Stimulated activated CD8-positive, alpha-beta memory T cell treated with anti-CD3 and anti-CD28 coated beads, Interleukin-7, amount 100 ng/mL, for 24 hours (primary cell): ENCODE measurements at places on chromosomes 11 and 22.

DNA sequence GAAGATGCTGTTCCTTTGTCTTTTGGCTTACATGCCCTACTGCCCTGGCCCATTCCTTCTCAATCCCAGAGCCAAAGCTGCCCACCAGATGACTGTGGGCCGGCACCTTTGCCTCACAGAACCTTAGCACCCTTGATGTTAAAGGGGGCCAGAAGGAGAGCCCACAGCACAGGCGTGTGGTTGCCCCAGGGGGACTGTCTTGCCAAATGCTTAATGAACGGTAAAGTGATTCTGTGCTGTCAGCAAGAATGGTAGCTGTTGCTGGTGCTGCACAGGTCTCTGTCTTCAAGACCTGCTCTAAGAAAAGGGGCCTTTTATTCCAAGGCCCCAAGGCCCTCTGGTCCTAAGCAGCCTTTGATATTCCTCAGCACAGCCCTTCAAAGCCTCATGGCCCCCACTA lies 113.3 kb downstream of the MORC2 start:
- DNase-seq, result no peak

DNA sequence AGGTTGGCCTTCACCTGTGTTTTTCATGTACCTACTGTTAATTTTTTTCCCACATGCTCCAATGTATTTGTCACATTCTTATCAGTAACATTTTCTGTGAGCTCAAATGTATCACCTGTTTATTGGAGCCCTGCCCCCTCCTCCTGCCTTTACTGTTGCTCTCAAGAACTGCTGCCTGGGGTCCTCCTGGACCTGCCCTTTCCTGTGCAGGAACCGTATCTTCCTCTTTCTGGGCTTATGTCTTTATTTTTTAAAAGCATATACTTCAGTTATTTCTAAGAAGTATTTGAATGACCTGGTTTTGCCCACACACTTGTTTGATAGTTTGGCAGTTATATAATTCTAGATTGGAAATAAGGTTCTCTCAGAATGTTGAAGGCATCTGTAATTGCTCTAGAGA lies 5.9 kb downstream of the FAM118B start:
- no peak for DNase-seq

GRCh38 chr11:79113054-79113690 lies 327.7 kb downstream of the TENM4 start:
- DNase-seq, result no peak

DNA sequence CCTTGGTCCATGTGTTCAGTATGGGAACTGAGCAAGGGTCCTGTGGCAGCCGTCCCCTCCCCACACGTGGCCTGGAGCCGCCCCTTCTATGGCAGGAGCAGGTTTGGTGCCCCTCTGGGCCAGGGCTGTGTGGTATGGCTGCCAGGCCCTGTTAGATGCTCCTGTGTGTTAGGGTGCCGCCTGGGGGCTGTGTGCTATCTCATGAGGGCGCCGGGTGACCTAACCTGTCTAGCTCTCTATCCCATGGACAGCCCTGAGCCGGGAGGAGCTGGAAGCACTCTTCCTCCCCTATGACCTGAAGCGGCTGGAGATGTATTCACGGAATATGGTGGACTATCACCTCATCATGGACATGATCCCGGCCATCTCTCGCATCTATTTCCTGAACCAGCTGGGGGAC lies 34.7 kb downstream of the NAT10 start:
- DNase-seq, result no peak

DNA sequence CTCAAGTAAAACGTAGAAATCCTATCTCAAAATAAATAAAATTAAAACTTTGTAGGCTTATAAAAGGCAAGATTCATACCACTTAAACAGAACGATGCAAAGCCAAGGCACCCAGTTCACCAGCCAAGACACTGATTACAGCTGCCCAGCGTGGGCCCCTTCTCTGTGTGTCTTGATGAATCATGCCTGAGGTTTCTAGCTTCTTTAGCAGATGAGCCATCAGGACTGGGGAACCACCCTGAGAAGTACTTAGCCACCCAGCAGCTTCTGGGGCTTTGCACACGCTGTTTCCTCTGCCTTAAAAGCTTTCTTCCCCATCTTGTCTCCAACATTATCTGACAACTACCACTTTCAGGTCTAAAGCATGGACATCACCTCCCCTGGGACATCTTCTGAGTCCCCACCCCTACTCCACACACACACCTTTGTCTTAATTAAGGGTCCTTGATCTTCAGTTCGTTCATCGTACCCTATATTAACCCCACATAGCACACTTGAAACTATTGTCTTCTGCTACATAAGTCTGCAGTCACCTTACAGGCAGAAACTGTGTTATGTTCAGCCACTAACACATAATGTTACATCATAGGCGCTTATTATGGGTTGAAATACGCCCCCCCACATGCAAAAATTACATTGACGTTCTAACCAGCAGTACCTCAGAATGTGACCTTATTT lies 8.7 kb upstream of the LAYN start:
- DNase-seq, result peak; percentile 54

DNA sequence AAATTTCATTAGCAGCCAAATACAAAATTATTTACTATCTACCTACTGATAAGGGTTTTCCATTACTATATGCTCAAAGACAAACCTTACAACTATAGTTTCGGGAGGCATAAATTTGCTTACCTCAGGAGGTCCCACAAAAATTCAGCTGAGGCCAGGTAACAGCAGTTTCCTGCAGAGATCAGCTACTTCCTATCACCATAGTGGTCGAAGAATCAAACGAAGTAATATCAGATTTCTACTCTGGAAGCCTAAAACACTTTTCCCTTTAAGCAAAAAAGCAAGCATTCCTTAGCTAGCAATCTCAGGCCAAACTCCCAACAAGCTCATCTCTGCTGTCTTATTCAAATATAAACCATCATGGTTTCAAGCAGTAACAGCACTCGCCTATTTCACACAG lies 3.1 kb downstream of the NAP1L4 start:
- DNase-seq, result no peak

DNA sequence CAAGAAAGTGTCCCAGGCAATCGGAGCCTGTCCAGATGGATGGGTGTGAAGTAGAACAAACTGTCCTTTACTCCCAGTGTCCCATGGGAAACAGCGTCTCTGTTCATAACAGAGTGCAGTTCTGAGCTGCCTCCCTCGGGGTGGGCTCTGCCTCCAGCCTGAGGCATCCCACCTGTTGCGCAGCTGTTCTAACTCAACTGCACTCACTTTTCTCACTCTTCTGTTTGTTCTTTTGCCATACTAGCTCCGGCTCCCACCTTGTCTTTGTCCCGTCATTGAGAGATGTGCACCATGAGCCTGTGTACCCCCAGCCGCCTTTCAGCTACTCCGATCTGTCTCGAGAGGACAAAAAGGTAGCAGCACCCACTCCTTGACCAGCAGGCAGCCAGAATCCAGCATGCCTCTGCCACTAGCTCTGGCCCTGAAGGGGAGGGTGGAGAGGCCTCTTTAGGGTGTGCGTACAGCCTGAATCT lies 20.7 kb upstream of the CDC42EP2 start:
- no peak for DNase-seq

DNA sequence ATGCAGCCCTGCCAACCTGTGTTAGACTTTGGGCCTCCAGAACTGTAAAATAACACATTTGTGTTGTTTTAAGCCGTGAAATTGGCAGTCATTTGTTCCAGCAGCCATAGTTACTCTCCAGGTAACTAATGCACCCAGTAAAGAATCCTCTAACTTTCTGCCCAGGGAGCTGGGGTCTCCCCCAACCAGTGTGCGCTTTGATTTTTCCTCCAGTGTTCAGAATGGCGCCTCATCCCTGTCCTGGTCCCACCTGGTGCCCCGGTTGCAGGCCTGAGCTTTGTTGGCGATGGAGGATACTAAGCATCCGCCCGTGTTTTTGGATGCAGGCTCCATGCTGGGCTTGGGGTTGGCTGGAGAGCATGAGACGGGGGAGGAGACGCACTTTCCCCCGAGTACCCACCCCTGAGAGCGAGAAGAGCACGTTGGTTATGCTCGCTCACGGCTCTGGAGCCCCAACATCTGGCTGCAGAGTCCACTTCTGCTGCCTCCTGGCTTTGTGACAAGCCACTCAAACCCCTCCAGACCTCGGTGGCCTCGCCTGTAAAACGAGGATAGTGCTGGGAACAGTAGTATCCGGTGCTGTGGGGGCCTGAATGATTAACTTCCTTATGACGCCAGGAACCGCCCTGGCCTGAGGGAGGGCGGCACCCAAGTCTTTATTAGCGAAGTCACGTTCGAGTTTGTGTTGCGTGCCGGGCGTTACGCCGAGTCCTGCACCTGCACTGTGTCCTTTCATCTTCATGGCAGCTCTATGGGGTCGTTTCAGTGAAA lies 25.8 kb downstream of the MRGPRD start:
- DNase-seq, result no peak

DNA sequence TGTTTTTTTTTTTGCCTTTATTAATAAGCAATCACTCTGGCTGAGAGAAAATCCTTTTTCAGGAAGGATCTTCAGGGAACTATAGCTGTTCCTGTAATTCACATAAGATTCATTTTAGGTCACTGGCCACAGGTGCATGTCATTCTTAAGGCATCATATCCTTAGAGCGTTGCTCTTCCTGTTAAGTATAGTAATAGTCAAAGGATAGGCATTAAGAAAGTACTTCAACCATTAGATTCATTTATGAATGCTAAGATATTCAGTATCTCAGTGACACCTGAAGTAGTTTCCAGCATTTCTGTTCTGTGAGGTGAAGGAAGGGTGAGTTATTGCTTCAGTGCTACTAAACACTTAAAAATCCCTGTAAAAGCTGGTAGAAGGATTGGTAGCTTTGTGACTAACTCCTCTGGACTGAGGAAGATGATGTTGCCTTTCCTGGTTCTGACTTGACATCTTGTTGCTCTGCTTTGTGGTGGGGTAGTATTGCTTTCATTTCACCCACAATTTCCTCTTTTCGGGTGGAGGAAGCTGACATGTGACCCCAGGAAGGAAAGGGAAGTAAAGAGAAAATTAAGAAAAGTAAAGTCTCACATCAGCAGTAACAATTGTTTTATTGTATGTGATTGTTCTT lies 34.7 kb downstream of the RNF169 start:
- no peak for DNase-seq

GRCh38 chr11:27358296-27358695 lies 4.7 kb downstream of the CCDC34 start:
- no peak for DNase-seq

DNA sequence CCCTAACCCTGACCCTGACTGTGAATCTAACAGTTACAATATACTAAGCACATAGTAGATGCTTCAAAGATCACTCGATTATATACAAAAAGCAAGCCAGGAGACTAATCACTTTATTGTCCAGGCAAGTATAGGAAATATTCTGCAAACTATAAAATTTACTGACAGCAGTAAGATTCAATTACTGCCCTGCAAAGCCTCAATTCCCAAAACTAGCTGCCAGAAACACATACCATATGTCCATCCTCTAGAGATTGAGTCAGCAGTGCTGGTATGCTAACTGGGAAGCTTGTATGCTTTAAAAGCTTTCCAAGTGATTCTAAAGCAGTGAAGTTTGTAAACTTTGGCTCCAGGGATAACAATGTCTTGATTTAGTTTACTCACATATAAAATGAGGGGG lies 26.1 kb downstream of the CSTF3 start:
- DNase-seq, result no peak

- peak; percentile 71 for DNase-seq
Measured at GRCh38 chr11:65315204-65315865, 669 bp downstream of the CDC42EP2 start.

- DNase-seq, result no peak
Measured at GRCh38 chr11:59766542-59767224, 11.5 kb downstream of the STX3 start.

DNA sequence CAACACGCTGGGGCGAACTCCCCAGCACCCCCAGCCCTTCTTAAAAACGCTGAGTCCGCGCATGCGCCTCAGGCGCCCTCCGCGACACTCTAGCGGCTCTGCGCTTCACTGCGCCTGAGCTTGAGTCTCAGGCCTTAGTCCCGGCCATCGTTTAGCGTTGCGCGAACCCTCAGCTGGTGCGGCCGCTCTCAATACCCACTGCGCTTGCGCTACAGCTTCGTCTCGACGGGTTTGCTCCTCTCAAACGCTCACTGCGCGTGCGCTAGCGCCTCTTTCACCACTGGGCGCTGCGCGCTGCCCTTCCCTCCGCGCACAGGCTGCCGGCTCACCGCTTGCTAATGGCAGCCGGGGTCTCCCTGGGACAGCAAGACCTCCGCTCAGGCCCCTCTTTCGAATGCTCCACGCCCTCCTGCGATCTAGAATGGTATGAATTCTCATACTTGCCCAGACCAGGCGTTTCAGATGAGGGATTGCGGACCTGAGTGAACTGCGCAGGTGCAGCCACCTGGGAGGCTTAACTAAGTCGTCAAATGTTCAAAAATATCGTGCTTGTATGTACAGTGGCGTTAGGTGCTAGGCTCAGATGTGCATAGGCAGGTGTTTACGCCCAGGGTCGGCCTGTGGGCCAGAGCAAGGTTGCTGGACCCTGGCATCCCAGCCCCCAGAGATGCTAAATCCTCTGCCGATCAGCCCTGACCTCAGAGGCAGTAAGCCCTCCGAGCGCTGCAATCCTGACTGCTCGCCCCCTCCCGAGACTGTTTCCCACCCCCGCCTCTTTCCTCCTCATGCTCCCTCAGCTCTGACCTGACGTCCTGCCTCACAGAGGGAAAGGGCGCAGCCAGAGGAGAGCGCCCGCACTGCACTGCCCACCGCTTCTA lies at the start of gene SLC2A11:
Gene SLC2A11 (plus strand): TSS at position 270 of the 878 bp plus-strand sequence. CDS start 125 bp downstream, at position 395.
- DNase-seq, result peak; percentile 90

GRCh38 chr11:10575346-10576034 lies 7.0 kb upstream of the LYVE1 start:
- no peak for DNase-seq

DNA sequence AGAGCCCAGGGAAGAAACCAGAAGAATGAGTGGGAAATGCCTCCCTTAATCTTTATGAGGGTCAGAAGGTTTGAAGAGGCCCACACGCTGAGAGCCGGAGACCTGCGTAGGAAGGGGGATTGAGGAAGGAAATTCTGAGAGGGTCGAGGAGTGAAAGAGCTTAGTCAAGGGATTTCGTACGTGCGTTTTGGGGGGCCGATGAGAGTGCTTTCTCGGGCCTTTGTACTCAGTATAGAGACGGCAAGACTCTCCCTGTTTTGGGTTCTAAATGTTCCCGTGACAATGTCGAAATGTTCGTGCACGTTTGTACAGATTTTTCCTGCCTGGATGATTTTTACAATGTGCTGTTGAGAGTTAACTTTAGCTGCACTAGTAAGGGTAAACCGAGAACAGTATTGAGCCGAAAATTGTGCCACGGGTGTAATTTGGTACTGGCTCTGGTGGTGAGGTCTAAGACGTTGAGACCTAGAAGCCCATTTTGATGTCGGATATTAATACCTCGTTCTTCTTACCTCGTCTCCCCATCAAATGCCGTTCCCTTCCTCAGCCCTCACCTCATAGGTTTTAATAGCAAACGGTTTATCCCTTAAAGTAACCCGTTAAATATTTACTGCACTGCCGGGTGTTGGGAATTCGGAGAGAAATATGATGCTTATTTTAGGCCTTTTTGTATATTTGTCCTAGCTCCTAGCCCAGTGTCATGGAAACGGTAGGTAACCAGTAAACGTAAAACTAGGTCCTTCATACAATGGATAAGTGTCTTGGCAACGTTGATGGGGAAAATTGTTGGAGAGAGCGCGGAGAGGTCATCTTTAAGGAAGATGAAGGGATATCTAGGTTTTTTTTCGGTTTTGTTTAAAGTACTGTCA lies 734 bp downstream of the C11orf58 start:
- peak; percentile 15 for DNase-seq
